Foreskin keratinocyte (primary cell): ENCODE measurements at places on chromosomes 12 and 14. TPM values are rescaled to one million over a fixed set of nuclear protein-coding genes. Genes with fewer than 3 reads are reported as not detected.

SLC10A1 gene
- polyA plus RNA-seq, result not detected in 2 replicates

HOXC13 gene
- 5.7 and 7.1 TPM in 2 replicates for polyA plus RNA-seq

SSPN gene
- polyA plus RNA-seq, result 0.21 and 0.24 TPM in 2 replicates

DAO gene
- polyA plus RNA-seq, result not detected in 2 replicates

LHX5 gene
- polyA plus RNA-seq, result 0.10 and 0.31 TPM in 2 replicates

LMO3 gene
- polyA plus RNA-seq, result not detected in 2 replicates
